Activated T-helper 1 cell treated with Interleukin-2 at 50 U/mL for 16 hours (primary cell): ENCODE measurements at places on chromosomes 5 and 9.

DNA sequence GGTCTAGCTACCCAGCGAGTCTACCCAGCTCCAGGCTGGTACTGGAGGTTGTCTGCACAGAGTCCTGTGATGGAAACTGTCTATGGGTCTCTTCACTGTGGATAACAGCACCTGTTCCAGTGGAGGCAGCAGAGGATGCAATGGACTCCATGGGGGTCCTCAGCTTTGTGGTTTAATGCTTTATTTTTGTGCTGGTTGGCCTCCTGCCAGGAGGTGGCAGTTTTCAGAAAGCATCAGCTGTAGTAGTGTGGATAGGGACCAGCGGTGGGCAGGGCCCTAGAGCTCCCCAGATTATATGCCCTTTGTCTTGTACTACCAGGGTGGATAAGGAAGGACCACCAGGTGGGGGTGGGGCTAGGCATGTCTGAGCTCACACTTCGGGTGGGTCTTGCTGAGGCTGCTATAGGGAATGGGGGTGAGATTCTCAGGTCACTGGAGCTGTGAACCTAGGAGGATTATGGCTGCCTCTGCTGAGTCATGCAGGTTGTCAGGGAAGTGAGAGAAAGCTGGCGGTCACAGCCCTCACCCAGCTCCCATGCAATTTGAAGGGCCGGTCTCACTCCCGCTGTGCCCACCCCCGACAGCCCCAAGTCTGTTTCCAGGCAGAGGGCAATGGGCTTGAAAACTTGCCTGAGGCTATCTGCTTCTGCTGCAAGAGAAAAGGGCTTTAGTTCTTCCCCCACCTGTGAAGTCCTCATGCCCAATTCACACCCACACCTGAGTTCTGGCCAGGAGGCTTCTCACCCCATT lies 397.1 kb downstream of the TLE1 start:
- DNase-seq: no peak

DNA sequence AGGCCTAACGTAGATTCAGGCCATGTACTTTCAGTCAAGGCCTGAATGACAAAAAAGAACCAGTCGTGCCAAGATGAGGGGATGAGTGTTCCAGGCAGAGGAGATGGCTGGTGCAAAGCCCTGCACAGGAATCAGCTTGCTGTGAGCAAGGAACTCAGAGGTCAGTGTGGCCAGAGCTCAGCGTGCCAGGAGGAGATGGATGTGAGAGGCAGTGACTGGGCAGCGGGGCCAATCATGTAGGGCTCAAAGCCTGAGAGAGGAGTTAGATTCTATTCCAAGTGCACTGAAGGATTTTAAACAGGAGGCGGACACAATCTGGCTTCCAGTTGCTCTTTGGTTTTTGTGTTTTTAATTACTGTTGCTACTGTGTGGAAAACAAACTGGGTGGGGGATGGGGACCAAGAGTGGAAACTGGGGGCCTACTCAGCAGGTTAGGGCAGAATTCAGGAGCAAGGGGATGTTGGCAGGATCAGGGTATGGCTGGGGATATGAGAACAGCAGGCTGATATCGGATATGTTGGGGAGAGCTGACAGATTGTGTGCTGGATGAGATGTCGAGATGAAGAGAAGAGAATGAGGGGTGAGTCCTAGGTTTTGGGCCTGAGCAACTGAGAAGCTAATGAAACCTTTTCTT lies 64.3 kb downstream of the ANGPTL2 start:
- DNase-seq: no peak

GRCh38 chr5:60503771-60504170 lies 196.2 kb downstream of the DEPDC1B start:
- DNase-seq: no peak

- no peak for DNase-seq
Observed at GRCh38 chr5:67014957-67015400, 181.6 kb downstream of the CD180 start.

- DNase-seq: no peak
Observed at GRCh38 chr5:35833224-35833623, 23.5 kb upstream of the IL7R start.

DNA sequence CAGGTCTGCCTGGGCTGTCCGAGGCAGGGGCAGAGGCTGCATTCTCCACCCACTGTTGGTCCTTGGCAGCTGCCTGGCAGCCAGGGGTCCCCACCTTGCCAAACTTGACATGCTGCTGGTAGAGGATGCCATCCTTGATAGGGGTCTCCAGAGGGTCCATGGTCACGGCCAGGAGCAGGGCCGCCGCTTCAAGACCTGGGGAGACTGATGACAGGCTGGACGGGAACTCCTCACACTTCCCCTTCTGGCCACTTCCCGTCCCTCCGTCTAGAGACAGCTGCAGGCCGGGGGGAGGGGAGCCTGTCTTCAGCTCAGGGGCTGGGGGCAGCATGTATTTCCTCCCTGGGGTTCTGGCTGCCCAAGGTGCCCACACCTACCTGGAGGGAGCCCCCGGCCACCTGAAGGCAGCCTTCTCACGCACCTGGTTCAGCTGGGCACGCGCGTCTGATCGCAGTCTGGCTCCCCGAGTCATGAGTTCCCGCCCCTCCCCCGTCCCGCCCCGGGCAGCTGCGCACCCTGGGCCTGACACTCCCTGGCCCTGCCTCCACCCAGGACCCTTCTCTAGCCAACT lies at the start of gene DOK3:
Gene DOK3 (minus strand): TSS at position 446 of the 571 bp plus-strand sequence. CDS start 286 bp downstream, at position 160.
- DNase-seq: no peak

DNA sequence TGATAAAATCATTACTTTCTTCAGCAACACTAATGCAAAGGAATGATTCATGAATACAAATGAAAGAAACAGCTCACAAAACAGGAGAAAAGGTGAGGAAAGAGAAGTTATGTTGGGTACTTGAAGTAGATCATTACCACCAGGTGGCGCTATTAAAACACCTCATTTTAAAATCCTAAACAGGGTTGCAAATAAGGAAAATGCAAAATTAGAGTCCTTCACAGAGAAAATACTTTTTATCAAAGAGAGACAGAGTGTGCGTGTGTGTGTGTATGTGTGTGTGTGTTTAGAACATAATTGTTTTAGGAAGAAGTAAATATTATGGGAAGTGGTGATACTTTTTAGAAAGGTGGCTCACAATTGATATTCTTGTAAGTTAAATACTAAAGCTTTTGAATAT lies 49.5 kb upstream of the CD180 start:
- DNase-seq: no peak

DNA sequence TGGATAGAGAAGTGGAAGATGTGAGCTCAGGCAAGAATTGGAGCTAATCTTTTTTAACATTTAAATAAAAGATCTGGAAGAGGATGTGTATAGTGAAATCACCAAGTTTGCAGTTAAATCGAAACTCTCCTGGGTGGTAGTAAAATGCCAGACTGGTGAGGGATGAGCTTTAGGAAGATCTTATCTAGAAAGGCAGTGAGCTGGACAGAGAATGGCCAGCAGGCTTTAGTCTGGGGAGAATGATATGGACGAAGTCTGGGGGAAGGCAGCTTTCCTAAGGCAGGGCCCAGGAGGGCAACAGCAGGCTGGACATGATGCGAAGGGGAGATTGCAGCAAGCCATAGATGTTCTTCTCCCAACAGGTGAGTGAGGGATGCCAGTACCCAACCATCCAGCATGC lies 25.6 kb downstream of the UNC5A start:
- DNase-seq: no peak

- DNase-seq: no peak
Observed at GRCh38 chr5:59471463-59471862, 422.1 kb downstream of the PDE4D start.

DNA sequence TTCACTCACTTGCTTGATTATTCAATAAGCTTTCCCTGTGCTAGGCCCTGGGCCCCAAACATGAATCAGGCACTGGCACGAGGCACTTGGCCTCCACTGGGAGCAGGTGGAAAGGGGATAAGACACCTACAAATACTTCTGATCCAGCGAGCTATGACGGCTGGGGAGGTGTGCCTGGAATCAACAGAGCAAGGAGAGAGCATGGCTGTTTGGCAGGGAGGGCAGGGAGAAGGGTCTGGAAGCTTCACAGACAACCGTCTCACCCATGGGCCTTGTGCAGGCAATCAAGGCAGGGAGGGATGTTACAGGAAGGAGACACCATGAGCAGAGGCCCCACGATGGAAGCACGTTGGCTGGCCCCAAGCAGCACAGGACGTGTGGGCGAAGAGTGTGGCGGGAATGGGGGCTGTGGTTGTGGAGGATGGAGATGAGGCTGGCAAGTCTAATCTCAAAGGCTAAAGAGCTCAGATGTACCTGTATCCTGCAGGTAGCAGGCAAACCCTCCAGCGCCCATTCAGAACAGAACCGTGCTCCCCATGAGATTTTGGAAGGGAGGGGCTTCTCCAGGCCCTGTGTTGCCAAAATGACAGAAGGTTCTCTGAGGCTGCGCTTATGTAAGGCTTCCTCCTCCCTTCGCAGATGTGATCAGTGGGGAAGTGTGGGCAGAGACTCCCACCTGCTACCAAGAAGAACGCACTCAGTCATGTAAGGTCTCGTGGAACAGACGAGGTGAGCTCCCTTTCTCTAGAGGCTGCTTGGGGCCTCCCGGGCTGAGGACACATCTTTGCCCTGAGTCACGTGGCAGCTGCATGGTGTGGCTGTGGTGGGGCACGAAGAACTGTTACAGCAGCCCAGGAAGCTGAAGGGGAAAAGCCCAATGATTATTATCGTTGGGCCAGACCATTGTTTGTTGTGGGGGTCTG lies 189.7 kb downstream of the DAB2IP start:
- DNase-seq: no peak

DNA sequence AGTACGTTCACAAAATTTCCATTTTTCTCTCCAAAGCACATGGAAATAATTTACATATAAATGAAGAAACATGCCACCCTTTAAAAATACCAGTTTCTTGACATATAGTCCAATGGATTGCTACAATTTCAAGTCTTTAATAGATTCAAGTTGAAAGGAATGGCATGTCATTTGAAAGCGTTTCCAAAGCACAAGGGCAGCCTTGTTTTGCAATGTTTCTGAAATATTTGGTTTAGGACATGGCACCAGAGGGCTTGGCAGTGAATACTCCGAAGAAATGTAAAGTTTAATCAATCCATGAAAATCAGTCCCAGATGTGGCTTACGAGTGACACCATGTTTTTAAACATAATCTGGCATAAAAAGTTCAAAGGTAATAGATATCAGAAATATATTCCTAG lies 333.7 kb downstream of the PDE4D start:
- DNase-seq: no peak

GRCh38 chr5:91006713-91007112 lies 376.4 kb downstream of the ARRDC3 start:
- DNase-seq: no peak

GRCh38 chr9:4138180-4138579 lies 161.7 kb downstream of the GLIS3 start:
- DNase-seq: no peak

GRCh38 chr9:37036776-37037502 lies 2.9 kb upstream of the PAX5 start:
- DNase-seq: no peak

DNA sequence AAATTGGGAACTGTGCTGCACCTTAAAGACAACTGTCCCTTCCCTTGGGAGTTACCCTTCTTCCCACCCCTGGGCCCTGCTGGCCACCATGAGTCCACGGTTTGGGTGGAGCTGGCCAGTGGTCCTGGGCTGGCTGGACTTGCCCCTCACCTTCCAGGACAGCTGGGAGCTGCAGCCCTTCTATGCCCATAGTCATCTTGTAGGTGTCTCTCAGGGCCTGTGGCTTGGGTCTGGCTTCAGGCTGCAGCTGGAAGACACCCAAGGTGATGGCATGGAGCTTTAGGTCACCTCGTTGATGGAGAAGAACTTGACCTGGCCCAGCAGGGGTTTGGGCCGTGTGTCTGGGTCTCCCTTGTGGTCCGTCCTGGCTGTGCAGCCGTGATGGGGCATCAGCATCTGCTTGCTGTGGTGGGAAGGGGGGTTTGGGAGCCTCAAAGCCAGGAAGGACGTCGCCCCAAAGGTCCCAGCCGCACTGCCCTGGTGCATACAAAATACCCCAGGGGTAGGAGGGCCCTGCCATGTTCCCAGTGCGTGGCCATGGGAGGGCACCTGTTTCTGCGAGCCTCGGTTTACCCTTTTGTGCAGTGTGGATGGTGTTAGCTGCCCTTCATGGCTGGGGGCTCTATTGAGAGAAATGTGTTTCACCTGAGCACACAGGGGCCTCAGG lies 8.9 kb downstream of the WNK2 start:
- no peak for DNase-seq

DNA sequence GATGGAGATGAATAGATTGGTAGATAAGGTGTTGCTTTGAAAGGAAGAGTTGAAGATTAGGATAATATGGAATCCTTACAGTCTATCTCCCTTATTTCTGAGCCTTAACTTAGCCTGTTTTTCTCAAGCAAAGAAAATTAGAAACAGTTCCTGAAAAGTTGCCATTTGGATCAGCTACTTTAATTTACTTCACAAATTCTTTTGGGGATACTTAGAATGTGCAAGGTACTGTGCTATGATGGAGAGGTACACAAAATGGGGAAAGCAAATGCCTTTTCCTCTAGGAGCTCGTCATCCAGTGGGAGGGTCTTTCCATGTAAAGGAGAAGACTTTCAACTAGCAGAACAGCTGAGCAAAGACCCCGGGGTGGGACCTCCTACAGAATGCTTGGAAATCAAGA lies 51.1 kb upstream of the SMARCA2 start:
- DNase-seq: no peak

DNA sequence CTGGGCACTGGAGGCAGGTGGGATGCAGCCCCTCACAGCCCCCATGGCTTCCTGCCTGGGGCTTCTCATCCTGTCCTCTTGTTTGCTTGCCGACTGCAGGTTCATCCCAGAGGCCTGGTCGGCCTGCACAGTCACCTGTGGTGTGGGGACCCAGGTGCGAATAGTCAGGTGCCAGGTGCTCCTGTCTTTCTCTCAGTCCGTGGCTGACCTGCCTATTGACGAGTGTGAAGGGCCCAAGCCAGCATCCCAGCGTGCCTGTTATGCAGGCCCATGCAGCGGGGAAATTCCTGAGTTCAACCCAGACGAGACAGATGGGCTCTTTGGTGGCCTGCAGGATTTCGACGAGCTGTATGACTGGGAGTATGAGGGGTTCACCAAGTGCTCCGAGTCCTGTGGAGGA lies 232.7 kb downstream of the ADAMTSL1 start:
- DNase-seq: no peak

- no peak for DNase-seq
Observed at GRCh38 chr5:64925123-64925522, 156.4 kb downstream of the CWC27 start.

DNA sequence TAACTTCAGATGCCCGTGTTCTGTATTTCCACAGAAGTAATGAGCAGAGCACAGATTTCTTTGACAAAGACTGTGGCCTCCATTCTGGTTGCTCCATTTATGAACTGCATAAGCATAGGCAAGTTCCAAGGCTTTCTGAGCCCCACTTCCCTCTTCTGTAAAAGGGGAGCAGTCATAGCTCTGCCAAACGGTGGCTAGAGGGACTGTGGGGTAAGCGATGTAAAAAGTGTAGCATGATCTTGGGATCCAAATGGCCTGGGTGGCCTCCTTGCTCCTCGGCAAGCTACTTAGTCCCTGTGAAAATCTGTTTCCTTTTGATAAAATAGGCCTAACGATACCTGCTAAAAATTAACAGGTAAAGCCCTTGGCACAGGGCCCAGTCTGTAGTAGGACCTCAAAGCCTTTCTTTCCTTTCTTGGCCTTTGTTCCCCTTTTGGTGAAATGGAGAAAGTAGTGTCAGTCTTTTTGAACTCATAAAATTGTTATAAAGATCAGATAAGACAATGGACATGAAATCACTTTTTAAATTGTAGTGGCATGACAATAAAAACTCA lies 646.6 kb downstream of the ACTL7B start:
- no peak for DNase-seq

- no peak for DNase-seq
Observed at GRCh38 chr9:16221822-16222547, 648.5 kb downstream of the BNC2 start.
